ENCODE measurements at places on chromosomes 13 and 19.

DNA sequence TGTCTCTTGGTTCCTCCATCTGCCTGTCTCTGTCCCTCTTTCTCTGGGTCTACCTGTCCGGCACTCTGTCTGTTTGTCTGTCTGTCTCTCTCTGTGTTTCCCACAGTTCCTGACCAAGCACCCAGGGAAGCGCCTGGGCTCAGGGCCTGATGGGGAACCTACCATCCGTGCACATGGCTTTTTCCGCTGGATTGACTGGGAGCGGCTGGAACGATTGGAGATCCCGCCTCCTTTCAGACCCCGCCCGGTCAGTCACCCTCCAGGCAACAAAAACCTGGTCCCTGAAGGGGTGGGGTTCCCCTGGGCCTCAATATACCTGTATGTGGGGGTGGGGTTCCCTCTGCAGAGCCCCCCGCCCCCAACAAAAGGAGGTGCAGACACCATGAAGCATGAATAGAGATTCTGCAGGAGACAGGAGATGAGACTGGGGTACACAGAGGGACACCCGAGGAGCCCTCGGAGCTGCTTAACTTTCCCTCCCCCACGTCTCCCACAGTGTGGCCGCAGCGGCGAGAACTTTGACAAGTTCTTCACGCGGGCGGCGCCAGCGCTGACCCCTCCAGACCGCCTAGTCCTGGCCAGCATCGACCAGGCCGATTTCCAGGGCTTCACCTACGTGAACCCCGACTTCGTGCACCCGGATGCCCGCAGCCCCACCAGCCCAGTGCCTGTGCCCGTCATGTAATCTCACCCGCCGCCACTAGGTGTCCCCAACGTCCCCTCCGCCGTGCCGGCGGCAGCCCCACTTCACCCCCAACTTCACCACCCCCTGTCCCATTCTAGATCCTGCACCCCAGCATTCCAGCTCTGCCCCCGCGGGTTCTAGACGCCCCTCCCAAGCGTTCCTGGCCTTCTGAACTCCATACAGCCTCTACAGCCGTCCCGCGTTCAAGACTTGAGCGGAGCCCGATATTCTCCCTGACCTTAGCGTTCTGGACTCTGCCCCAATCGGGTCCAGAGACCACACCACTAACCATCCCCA, 2.6 kb upstream of the CACNG7 start:
- peak; percentile 71 for DNase-seq

- no peak for DNase-seq
These were observed 18.5 kb downstream of the RFXAP start for GRCh38 chr13:36837354-36838092.

DNA sequence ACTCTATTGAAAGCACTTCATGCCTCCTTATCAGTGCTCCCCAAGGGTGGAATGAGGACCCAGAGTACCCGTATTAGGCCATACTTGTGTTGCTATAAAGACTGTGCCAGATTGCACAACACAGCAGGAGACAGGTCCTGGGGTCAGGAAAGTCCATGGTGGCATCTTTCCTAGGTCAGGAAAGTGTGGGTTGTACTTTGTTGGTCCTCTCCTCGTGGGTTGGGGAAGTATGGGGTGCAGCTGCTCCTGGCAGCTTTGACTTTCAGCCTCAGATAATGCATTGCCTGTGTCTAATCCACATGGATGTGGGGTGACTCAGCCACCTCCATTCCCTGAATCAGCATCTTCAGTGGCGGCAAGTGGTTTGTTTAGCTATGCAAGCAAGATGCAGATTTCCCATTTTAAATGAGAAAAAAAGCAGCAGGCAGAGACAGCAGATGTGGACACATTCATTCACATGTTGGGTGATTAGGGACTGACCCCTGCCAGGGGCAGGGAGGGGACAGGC, 8.4 kb upstream of the CYP2B6 start:
- no peak for DNase-seq

GRCh38 chr13:25037057-25037813, 58.7 kb upstream of the PABPC3 start:
- peak; percentile 21 for DNase-seq

GRCh38 chr13:89967701-89968100, 1379.8 kb upstream of the MIR17HG start:
- DNase-seq: no peak

DNA sequence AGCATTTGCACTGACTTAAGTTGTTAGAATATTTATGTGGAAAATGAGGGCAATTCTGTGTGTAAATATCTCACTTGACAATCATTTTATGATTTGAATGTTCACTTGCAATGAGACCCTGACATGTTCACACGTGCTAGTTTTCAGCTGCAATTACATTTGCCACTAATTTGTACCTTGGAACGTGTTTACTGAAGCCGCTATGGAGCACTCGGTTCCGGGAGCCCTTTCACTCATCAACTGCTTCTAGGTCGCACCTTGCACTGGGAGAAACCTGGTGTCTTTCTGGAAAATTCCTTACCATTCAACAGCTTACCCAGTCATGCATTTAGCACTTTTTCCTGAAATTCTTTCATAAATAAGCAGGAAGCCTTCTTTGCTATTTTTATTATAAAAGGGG, 229.6 kb downstream of the ZIC5 start:
- no peak for DNase-seq

DNA sequence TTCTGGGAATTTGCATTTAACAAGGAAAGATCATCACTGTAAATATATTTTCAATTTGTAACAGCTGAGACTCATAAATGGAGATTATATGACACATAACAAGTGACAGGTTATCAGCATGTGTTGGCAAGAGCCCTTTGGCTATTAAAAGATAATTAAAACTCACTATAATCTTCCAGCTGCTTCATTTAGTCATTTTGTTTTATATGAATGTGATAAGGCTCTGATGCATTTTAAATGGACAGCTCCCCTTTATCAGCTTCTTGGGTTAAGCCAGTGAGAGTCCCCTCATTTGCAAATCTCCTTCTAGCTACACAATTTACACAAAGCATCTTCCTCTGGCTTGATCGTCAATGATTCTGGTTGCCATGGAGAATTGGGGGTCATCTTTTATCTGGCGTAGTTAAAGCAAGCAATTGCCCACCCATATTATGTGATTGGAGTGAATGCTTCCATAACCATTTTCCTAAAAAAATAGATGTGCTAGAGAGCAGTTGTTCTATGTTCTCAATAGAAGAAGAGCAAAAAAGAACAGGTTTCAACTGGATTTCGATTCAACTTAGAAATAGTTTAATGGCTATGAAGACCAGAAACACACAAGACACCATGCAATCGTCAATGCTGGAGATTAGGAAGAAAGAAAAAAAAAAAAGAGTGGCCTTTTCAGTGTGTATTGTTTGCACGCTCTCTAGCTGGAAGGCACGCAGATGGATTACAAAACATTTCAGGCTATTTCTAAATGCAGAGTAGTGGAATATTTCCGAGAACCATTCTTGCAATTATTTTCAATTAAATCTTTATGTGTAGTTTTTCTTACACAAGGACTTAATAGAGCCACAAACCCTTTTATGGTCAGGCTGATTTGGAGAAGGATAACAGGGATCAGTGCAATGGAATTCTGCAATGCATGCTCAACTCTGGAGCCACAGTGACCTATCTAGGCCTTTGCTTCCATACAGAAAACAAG, 27.4 kb downstream of the STARD13 start:
- DNase-seq: no peak

GRCh38 chr19:5536337-5536894, 31.3 kb downstream of the TINCR start:
- DNase-seq: no peak

GRCh38 chr19:10651851-10652250, 2.3 kb upstream of the ILF3 start:
- DNase-seq: no peak

- DNase-seq: no peak
These were observed 32.1 kb upstream of the PEPD start for GRCh38 chr19:33553530-33554310.

- no peak for DNase-seq
These were observed 279.5 kb downstream of the ZNF536 start for GRCh38 chr19:30651691-30652090.

- no peak for DNase-seq
These were observed 91.3 kb downstream of the SPRY2 start for GRCh38 chr13:80249516-80250212.

GRCh38 chr19:19866611-19867248, 1.0 kb downstream of the ZNF253 start:
- DNase-seq: peak; percentile 35

Data from stimulated activated CD4-positive, alpha-beta T cell treated with anti-CD3 and anti-CD28 coated beads, Interleukin-4, amount 100 ng/mL, for 48 hours (primary cell).